ENCODE measurements at places on chromosomes 5 and 9.
A peak's percentile ranks its signal among the peaks of the same experiment; 100 is the strongest.

GRCh38 chr5:117065800-117066199 lies 491.2 kb upstream of the SEMA6A start:
- no peak for DNase-seq

DNA sequence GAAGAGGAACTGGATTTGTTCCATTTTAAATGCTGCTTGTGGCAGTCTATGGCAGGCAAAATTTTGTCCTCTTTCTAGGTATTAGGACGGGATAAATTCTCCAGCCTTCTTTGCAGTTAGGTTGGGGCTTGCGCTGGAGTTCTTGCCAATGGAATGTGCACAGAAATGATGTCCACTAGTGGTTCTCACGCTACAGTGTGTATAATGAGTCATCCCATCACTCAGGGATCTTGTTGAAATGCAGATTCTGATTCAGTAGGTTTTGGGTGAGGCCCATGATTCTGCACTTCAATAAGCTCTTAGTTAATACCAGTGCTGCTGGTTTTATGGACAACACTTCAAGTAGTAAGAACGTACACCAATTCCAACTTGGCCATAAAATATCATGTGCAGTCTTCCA lies 317.6 kb upstream of the KLF4 start:
- no peak for DNase-seq

GRCh38 chr5:125120012-125120411 lies 373.6 kb upstream of the ZNF608 start:
- no peak for DNase-seq

- DNase-seq, result no peak
Observed at GRCh38 chr9:129494113-129494789, 126.7 kb downstream of the C9orf50 start.

- DNase-seq, result no peak
Observed at GRCh38 chr5:95832664-95833063, 10.1 kb upstream of the GLRX start.

DNA sequence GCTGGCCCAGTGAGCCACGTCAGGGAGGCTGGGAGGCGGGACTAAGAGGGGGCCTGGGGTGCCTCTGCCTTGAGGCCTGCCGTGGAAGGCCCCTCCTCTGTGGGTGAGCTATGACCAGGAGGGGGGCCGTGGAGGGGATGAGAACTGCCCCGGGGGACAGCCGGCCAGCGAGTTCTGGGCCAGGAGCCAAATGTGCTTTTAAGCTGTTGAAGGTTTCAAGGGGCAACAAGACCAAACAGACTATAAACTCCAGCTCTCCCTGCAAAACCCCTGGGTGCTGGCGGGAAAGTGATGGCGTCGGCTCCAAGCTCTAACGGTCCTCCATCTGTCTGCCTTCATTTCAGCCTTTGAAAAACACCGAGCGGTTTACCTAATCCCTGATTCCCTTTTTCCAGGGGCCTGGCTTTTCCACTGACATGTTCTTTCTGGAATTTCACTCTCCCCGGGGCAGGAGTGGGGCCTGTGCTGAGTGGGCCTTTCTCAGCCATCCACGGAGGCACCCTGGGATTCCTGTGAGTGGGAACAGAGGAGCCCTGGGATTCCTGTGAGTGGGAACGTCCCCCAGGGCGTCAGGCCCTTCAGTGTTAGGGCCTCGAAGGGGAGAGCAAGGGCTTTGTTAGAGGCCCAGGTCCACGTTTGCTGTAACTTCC lies 65.6 kb downstream of the COL5A1 start:
- DNase-seq, result no peak

- DNase-seq, result no peak
Observed at GRCh38 chr9:129765764-129766317, 13.0 kb upstream of the PTGES start.

DNA sequence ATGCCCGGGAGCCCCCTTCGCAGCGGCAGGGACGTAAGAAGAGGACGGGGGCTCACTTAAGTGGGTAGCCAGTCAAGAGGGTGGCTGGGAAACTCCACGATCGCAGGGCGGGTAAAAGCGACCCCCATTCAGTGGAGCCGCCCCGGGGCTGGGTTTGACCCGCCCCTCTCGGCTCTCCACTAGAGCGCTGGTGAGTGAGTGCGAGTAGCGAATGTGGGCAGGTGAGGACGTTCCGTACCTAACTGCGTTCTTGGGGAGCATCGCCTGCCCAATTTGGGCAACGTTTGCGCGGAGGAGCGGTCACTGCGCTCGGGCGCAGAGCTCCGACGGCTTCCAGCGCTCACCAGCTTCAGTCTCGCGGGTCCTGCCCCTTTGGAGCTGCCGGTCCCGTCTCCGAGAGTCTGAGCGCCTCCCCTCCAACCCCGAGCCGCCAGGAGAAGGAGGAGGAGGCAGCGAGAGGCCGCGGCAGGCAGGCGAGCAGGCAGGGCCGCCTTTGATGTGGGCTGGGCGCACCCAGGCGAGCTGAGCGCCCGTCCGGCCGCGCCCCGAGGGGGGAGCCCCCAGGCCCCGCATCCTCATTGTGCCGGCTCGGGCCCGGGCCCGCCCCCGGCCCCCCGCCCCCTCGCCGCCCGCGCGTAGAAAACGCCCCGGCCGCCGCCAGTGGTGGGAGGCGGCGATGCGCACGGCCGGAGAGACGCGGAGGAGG lies at the start of gene FGF18:
Gene FGF18, plus strand, starts transcription at position 666 of the 706 bp plus-strand sequence. CDS start 553 bp downstream, outside the sequence.
- peak; percentile 35 for DNase-seq

DNA sequence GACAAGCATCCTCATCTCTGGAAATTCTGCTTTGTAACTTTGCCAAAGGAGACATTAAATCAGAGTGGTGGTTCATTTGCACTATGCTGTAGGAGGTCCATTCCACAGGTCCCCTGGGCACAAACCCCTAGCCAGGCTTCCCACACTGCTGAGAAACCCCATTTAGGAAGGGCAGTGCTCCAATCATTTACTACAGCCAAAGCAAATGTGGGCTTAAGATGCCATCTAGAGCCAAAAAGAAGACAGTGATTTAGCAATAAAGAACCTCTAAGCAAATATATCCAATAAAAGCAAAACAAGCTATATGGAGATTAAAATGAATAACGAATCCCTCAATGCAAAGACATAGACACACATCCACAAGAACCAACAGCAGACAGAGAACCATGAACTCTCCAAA lies 129.0 kb upstream of the ALDH1B1 start:
- no peak for DNase-seq

- no peak for DNase-seq
Observed at GRCh38 chr9:91836515-91836914, 113.5 kb downstream of the ROR2 start.

- DNase-seq, result no peak
Observed at GRCh38 chr5:149028984-149029383, 33.9 kb downstream of the SH3TC2 start.

GRCh38 chr9:127711226-127711701 lies 4.2 kb downstream of the PTRH1 start:
- peak; percentile 20 for DNase-seq

DNA sequence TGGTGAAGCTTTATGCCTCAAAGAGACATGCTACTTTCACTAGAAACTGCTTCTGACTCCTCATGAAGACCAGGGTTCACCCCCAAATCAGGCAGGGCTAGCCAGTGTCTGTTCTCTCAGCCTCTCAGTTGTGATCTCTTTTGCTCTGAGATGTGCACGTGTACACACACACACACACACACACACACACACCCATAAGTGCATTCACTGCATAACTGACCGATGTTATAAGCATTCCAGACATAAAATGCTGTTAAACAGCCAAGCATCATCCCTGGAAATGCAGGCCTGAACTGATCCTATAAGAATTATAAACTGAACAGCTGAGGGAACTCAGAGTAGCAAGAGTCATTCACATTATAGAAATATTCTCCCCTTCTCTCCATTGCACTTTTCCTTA lies 85.0 kb downstream of the FSTL4 start:
- no peak for DNase-seq

- no peak for DNase-seq
Observed at GRCh38 chr9:105306351-105307140, 62.1 kb downstream of the SLC44A1 start.

DNA sequence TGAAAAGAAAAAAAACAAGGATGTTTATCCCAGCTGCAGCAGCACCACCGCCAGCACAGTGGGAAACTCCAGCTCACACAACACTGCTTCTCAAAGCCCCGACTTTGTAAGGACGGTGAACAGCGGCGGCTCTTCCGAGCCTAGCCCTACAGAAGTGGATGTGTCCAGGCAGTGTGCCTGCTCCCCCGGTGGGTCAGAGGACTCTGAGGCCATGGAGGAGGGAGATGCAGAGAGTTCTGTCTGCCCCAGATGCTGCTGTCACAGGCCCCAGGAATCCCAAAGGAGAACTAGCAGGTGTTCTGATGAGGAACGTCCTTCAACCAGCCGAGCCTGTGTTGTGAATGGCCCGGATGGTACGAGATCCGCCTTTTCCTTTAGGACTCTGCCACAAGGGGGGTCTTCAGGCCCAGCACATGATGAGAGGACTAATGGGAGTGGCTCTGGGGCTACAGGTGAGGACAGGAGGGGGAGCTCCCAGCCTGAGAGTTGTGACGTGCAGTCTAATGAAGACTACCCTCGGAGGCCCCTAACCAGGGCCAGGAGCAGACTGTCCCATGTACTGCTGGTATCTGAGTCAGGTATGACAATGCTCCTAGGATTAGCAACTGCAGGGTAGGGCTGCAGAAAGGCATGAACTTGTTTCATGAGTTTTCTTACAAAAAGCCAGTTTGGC lies 43.7 kb downstream of the FBXO38 start:
- no peak for DNase-seq

DNA sequence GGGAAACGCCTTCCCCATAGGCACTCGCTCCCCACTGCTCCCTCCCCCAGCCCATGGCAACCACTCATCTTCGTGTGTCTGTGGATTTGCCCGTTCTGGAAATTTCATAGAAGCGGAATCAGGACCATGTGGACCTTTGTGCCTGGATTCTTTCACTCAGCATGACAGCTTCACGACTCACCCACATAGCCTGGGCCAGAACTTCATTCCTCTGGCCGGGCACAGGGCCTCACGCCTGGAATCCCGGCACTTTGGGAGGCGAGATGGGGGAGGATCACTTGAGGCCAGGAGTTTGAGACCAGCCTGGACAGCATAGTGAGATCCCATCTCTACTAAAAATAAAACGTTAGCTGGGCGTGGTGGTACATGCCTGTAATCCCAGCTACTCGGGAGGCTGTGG lies 12.1 kb upstream of the DIPK1B start:
- DNase-seq, result no peak

DNA sequence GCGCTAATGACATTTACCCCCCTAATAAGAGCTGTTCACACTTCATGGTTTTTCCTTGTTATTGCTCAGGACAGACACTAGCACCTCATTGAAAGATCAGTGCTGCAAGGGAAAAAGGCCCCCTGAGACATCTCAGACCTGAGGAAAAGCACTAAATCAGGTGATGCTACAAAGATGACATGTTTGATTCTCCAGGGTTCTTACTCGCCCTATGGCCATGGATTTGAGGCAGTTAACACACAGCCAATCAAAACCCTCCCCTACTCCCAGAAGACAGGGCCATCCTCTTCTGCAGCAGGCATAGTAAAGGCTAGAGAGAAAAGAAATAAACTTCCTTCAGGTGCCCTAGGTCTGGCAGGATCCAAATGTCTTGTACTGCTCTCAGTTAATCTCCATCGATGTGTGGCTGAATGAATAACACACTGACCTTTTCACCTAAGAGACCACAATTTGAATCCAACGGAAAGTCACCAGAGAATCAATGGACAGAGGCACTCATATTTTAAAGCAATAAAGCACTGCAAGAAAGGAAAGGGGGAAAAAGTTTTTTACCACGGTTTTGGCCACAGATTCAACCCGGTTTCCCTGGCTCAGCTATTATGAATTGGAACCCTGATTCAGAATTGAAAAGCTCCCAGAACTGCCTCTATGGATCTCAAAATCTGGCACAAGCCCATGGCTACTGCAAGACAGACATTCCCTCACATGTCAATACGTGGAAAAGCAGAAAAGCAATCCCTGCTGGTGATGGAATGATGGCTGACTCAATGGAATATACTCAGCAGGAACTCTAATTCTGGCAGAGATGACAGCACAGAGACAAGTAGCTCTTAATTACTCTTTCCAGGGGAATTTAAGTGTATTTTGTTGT lies 329.5 kb downstream of the BNC2 start:
- no peak for DNase-seq

DNA sequence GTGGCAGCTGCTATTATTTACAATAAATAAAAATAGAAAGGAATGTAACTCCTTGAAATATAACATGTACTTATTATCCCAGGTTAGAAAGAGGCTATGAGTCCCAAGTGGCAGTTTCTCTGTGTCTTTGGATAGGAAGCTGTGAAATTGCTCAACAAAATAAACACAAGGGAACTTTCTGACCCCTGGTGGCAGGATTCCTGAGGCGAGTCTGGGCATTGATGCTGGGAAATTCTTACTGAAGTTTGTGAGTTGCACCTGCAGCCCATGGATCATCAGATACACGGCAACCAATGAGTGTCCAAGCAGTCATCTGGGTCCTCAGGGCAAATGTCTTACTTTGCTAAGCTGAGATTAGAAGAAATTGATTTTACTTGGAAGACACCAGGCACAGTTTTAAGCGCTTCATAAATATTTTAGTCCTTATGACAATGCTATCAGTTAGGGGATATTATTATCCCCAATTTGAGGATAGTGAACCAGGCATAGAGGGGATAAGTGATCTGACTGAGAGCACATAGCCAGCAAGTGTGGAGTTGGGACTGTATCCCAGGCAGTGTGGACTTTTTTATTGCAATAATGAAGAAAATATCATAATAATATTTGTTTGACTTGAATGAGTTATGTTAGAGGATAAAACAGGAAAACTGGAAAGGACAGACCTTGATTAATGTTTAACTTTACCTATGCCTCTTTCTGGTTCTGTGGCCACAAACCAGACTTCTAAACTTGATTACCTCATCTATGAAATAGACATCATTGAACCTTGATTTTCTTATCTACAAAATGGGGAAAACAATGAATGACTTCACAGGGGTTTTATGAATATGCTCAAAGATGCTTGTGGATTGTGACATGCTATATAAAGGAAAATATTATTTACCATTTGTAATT lies 265.5 kb upstream of the ADAMTSL1 start:
- DNase-seq, result no peak

GRCh38 chr9:121735065-121735792 lies 83.8 kb downstream of the DAB2IP start:
- peak; percentile 6 for DNase-seq

DNA sequence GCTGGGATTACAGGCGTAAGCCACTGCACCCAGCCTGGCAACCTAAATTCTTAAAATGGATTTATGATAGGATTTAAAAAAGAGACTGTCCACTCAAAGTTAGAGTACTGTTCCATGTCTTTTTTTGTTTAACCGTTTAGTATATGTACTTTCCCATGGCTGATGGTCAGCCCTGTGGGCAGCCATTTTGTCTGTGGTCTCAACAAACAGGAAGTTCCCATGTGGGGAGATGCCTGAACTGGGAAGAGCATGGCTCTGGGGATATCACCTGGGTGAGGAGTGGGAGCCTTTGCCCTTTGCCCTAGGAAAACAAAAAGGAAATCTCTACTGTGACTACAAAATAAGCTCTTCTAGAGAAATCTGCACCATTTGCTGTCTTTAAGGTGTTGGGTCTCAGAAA lies 27.5 kb upstream of the GNPDA1 start:
- no peak for DNase-seq

DNA sequence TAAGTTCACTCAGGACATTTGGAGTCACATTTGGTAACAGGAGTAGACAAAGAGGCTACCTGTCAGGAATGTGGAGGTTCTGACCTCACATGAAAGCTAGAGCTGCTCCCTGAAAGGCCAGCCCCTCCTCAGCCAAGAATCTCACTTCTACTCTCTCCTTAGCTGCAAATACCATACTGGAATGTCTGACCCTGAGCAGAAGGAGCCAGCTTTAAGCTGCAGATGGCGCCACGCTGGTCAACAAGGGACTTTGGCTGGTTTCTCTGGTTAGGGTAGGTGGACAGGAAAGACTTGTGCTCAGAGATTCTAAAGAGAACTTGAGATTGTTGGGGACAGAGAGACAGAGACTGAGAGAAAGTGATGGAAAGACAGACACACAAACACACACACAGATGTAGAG lies 21.9 kb downstream of the ASTN2 start:
- DNase-seq, result no peak

Measured in CD4-positive, alpha-beta T cell treated with Interleukin-1 beta for 1 hour (primary cell).